ENCODE measurements at places on chromosomes 1 and 21.

DNA sequence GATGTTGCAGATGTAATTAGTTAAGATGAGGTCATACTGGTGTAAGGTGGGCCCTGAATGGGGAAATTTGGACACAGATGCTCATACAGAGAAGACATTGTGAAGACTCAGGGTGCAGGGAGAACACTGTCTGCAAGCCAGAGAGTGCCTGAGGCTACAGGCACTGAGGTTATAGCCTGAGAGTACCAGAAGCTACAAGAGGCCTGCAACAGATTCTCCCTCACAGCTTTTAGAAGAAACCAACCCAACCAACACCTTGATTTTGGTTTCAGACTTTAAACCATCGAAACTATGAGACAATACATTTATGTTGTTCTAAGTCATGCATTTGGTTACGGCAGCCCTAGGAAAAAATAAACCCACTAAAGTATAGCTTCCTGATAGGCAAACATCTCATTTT lies 321.7 kb upstream of the USP25 start:
- DNase-seq, result no peak

DNA sequence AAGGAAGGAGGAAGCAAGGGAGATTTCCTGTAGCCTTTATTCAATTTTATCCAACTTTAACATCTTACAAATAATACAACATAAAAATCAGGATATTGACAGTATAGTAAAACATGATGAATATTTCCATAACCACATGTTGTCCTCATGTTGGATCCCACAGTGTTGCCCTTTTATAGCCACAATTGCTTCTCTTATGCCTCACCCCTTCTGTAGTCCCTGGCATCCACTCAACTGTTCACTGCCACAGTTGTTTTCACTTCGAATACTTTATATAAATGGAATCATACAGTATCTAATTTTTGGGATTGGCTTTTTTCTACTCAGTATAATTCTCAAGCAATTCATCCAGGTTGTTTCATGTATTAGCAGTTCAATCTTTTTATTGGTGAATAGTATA lies 44.8 kb downstream of the SRSF11 start:
- DNase-seq, result no peak

- no peak for DNase-seq
Measured at GRCh38 chr1:206442101-206442500, 28.2 kb upstream of the IKBKE start.

GRCh38 chr1:58763214-58763613 lies 20.6 kb downstream of the JUN start:
- DNase-seq, result no peak

- no peak for DNase-seq
Measured at GRCh38 chr1:115680730-115681111, 39.0 kb downstream of the VANGL1 start.

- DNase-seq, result no peak
Measured at GRCh38 chr1:43994071-43994470, 2.7 kb downstream of the CCDC24 start.

DNA sequence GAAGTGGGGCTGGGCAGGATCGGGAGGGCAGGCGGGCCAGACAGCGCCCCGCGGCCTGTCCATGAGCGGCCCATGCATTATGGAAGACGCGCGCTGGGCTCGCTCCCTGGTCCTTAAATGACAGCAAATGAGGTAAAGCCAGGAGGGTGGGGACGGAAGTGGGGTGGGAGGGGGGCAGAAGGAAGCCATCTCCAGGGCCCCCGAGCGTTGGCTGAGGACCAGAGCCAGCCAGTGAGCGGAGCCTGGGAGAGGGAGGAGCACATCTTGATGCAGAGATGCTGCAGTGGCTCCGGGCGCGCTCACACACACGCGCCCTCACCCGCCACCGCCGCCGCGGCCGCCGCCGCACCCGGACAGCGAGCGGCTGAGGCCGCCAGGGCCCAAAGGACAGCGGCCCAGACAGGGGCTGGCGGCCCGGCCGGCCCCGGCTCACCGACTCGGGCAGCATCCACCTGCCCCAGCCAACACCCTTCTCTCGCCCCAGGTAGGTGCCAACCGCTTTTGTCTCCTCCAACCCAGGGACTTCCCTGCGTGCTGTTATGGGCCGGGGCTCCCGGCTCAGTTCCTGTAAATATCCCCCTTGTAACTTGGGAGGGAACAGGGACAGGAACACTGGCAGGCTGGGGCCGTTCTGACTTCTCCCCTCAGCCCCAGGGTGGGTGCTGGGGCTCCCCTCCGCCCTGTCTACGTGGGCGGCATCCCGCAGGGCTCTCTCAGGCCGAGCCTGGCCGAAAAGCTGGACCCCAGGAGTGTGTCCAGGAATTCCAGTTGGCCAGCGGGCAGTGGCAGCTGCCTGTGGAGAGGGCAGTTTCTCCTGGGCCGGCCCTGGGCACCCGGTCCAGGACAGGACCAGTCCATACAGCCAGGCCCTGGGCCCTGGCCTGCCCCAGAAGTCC lies at the start of gene CNTN2:
Gene CNTN2, plus strand, starts transcription at position 302 of the 896 bp plus-strand sequence. CDS start 9,974 bp downstream, outside the sequence.
- no peak for DNase-seq

DNA sequence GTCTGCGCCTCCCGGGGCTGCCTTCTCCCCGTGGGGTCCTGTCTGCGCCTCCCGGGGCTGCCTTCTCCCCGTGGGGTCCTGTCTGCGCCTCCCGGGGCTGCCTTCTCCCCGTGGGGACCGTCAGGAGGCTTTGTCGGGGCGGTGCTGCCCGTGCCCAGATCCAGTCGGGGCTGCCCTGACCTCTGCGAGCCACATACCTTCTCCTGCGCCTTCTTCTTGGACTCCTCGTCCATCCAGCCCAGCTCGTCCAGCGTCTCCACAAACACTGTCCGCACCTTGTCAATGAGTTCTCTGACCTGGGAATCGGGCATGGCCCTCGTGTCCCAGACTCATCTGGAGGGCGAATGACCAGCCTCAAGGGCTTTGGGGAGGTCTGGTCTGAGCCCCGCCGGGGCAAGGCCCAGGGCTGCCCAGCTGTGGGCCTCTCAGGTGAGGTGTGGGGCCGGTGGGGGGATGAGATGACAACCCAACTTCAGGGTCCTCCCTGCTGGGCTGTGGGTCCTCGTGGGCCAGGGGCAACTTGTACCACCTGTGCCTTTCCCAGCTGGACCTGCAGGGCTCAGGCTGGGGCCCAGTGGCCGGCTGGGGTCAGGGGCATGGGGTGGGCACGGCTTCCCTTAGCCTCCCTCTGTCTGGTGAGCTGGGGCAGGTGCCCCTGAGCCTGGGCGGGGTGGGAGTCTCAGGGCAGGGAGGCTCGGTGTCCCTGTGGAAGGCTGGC lies 9.4 kb downstream of the PRXL2B start:
- no peak for DNase-seq

DNA sequence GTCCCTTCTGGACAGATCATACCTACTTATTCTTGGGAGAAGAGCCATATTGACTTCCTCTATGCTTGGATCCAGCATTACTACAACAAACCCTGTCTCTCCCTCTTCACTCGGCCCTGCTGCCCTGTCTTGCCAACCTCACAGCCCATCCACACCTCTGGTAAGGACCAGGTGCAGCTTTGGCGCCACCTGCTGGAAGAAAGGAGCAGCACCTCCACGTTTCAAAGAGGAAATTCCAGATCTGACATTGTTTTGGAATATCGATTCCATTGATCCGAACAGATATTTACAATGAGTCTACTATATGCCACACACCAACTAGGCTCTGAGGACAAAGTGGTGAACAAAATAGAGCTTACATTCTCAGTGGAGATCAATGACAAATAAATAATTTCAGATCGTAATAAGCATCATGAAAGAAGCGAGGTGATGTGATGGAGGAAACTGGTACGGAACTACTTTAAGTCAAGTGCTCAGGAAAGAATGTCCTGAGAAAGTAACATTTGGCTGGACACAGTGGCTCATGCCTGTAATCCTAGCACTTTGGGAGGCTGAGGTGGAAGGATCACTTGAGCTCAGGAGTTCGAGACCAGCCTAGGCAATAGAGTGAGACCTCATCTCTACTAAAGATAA lies 18.7 kb downstream of the MFSD2A start:
- DNase-seq, result no peak

DNA sequence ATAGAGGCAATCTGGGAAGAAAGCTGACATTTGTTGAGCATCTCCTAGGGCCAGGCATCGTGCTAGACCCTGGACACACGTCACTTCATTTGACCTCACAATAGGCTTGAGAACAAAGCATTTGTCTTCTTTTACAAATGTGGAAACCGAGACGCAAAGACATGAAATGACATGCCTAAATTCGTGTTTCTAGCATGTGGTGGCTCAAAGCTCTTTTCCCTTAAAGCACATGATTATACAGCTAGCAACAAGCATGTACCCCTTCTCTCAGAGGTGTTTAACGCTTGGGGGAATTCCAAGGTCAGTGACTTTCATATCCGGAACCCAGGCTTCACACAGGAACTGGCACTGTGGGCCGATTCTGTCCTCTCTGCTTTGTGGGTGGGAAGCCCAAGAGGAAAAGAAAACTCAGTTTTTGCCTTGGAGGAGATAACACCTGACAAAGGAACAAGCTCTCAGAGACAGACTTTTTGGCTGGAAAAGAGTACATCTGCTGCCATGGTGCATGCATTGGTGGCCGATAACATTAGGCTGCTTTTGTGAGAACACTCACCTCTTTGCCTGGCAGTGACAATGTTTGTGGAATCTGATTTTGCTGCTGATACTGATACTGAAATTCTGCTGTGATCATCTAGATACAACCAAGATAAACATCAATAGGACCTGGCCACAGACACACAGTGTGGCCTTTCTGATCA lies 15.4 kb upstream of the CD2 start:
- DNase-seq, result no peak

- DNase-seq, result no peak
Measured at GRCh38 chr1:18469514-18469913, 11.2 kb upstream of the KLHDC7A start.

DNA sequence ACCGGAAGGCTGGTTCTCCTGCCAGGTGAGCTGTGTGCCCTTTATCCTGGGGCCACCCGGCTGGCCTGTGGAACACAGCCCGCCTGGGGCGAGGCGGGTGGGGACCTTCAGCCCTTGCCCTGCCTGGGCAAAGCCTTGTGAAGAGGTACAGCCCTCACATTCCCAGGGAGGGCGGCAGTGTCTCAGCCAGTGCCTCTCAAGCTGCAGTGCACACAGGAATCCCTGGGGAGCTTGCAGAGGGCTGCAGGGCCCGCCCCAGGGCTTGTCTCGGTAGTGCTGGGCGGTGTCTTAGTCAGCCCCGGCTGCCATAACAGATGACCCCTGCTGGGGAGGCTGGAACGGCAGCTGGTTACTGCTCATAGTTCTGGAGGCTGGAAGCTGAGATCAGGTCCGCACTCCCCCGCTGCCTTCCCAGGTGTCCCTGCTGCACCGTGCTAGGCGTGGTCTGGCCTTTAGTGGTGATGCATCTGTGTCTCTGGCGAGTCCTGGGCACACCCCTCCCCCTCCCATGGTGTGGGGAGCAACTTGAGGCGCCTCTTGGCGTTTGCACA lies 12.6 kb downstream of the DFFB start:
- DNase-seq, result no peak

GRCh38 chr21:32322103-32322502 lies 23.4 kb downstream of the MRAP start:
- no peak for DNase-seq

DNA sequence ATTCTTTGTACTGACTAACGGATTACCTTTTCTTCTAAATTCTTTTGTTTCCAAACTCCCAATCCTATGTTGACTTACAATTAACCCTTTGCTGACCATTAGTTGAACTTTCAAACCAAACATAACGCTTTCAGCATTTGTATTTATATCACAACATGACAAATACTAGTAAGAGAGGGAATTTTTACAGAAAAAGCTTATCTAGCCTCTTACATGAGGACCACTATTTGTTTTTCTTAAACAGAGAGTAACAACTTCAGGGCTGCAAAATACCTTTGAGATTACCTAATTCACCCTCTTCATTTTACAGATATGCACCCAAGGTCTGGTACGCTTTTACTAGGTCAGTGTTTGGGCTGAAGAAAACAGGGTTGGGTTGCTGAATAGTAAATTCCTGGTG lies 45.0 kb upstream of the CXADR start:
- no peak for DNase-seq

- DNase-seq, result no peak
Measured at GRCh38 chr1:27136998-27137542, 17.9 kb downstream of the SLC9A1 start.

DNA sequence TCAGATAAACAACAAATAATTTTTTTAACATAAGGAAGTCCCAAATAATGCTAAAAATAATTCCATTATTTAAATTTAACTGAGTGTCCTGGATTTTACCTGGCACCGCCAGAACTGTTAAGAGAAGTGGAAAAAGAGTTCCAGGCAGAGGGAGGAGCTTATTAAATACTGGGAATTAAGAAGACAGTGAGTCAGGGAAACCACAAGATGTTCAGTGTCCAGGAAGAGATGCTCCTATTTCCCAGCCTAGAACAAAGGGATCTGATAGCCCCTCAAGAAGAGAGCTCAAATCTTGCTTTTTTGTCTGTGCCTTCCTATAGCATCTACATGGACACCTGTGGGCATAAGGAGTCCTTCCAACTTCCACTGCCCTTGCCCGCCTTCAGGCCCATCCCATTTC lies 85.9 kb downstream of the PGM1 start:
- DNase-seq, result no peak

DNA sequence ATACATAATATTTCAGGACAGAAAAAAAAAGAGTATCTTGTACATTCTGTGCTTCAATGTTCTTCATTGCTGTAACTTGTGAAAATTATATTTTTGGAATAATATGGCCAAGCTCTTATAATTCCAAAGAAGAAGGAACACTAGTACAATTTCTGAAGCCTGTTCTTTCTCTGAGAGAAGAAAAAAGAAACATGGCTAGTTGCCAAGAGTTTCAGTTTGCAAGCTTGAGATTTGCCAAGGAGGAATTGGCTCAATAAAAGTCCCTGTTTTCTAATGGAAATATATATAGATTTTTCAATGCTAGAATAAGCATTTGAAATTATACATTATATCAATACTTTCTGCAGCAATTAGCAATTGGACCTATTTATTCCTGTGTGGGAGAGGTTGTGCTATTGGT lies 285.2 kb upstream of the NEGR1 start:
- no peak for DNase-seq

DNA sequence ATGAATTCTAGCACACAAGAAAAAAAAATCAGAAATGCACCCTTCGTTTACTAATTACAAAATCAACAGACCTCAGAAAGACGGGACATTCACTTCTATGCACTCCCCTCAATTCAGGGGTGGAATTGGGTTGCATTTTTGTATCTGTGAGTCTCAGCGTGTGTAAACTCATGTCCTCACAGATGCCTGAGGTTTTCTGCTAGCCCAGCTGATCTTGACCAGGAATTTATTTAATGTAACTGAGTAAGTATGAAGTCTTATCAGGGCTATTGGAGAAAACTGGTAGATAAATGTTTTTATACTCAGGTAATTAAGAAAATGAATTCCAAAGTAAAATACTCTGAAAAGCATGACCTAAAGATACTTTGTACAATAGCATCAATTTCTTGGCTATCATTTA lies 167.7 kb downstream of the RUNX1 start:
- DNase-seq, result no peak

GRCh38 chr1:220921971-220922635 lies 42.9 kb downstream of the HLX start:
- no peak for DNase-seq

GRCh38 chr1:14567056-14567455 lies 31.4 kb upstream of the KAZN start:
- no peak for DNase-seq

- DNase-seq, result no peak
Measured at GRCh38 chr1:64691626-64692025, 53.2 kb upstream of the RAVER2 start.
